ENCODE measurements at places on chromosomes 7 and 10.

DNA sequence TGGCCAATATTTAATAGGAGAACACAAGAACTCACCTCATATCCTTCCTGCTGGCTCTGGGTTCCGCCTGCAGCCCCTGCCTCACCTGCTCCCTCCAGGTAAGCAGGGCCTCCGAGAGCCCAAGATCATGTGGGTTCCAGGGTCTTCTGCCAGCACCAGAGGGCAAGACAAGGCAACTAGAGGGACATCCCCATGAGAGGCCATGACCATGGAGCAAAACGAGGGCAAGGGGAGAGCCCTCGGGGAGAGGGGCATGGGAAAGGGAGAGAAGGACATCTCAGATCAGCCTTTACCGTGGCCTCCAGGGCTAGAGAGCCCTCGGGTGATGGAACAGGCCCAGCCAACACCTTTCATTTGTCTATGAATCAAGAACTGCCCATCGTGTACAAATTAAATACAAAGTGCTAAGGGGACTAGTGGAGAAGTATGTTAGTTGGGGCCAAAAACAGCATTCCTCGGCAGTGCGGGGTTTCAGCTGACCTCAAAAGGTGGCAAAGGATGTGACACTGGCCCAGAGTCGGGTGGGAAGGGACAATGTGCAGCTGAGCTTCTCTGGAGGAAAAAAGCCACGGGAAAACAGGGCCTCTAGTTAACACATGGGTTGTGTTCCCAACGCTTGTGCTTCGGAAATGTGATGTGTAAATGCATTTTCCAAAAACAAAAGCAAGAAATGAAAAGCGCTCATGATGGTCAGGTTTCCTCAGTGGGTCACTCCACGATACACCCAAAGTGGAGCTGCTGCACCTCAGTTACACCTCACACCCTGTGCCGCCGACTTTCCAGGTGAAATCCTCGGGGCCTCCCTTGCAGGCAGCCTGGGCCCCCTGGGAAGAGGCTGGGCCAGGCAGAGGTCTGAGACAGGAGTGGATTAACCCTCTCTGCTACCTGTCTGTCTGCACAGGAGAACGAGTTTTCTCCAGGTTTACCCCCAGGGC lies 2.0 kb downstream of the AOC1 start:
- DNase-seq, result no peak

GRCh38 chr7:18087687-18088078 lies 60.0 kb upstream of the PRPS1L1 start:
- no peak for DNase-seq

DNA sequence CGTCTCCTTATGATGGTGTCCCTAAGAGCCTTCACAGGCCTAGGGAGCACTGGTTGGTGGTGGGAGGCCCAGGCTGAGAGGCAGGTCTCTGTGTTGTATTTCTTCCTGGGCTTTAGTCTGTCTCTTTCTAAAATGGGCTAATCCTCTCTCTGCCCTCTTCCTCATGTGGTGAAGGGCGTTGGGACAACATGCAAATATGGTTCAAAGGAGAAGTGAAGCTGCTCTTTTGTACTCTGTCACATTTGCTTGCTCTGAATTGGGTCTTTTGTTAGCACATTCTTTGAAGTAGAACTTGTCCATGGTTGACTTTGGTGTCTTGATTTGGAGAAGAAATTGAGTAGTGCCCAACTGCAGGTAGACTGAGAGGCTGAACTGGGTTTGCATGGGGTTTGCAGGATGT lies 814 bp downstream of the HK1 start:
- DNase-seq, result no peak

GRCh38 chr7:71705901-71706596 lies 574.1 kb downstream of the GALNT17 start:
- no peak for DNase-seq

- no peak for DNase-seq
Observed at GRCh38 chr7:142311876-142312275, 54.0 kb upstream of the PRSS58 start.

DNA sequence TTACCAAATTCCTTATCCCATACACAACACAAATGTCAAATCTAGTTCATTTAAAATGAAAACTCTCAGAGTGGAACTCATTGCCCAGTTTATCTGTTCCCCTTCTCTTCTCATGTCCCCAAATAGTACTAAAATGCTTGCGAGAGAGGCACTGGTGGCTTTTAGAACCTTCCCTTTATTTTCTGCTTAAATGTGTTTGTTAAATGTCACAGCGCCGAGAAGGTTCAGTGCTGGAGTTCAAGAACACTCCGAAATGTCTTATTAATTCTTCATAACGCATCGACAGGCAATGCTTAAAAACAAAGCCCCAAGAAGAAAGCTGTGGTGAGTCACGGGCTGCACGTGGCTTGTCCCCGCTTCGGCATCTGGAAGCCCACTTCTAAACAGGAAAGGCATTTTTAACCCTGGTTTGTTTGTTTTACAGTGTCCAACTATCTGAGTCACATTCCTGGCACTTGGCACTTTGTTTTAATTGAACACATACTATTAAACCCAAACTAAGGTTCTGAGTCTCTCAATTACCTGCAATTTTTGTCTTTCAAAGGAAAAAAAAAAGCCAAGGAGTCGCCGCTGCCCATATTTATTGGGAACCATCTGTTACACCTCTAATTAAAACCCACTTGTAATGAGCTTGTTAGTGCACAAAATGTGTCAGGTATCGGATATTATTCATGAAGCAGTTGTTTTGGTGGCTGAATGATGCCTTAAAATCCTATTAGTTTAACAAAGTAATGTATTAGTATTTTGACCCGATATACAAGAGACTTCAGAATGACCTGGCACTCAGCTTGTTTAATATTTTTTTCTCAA lies 49.9 kb upstream of the MGMT start:
- no peak for DNase-seq

GRCh38 chr7:88686468-88687229 lies 72.9 kb upstream of the ZNF804B start:
- DNase-seq, result no peak

DNA sequence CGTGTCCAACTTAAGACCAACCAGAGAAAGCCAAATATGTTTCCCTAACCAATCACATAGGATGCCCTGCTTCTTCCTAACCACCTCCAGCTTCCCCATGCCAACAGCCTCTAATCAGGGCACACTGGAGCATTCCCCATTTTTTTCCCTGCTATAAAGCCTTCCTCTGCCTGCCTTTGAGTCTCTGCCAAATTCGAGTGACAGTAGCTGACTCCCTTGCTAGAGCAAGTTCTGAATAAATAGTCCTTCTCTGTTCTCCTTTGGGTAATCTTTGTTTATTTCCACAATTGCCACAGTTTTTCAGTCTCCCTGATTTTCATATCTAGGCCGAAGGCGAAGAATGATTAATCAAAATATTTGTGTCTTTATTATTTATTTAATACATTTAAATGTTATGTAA lies 96.7 kb downstream of the ANLN start:
- DNase-seq, result no peak

- DNase-seq, result no peak
Observed at GRCh38 chr7:29292886-29293658, 98.5 kb downstream of the CHN2 start.

DNA sequence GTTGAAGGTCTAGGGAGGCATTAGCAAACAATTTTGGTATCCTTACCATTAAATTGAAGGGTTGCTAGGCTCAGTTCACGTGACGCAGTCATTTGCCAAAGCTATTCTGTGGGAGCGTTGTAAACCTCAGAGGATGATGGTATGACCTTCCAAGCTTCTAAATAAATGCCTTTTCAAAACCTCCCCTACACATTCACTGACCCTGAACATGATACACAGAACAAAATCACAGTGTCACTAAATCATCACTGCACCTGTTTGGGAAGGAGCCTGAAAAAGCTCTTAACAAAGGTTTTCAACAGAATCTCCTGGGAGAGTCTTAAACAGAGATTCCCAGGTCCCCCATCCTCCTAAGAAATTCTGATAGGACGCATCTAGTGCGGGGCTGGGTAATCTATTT lies 13.2 kb upstream of the CCDC172 start:
- no peak for DNase-seq

GRCh38 chr10:71292624-71293445 lies 26.2 kb upstream of the SLC29A3 start:
- no peak for DNase-seq

GRCh38 chr7:39517240-39517639 lies 49.0 kb upstream of the YAE1 start:
- DNase-seq, result no peak

DNA sequence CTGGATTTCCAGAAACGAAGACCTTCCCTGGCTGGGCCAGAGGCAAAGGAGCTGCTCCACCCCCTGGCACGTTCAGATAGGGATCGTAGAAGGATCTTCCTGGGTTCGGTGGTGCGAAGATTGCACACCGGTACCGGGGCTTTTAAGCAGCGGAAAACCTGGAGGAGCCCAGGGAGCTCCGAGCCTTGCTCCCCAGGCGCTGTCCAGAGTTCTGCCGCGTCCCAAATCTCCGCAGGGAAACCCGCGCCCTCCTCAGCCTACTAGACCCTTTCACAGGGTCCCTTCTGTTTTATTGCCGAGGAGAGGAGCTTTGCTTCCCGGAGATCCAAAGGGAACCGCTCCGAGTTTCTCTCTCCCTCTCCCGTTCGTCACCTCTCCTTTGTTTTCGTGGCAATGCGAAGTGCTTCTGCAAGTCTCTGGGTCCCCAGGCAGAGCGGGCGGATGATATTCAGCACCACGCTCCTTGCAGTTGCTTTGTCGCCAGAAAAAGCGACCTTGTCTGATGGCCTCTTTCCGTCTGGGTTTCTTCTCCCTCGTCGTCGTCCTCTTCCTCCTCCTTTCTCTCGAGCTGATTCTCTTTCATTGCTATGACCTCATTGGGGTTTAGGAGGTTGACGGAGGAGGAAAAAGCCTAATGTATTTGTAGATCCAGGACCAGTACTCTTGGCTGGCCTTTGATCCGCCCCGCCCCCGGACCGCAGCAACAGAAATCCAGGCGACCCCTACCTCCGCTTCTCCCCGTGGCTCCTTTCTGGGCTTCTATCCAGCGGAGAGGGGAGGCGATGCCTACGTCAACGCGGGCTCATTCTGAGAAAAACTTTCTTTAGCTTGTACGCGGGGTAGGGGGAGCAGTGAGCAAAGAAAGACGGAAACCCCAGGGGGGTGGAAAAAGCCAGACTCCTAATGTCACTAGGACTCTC lies at the start of gene TMEM196:
Gene TMEM196 (minus strand): TSS at position 777 of the 920 bp plus-strand sequence. CDS start 921 bp downstream, outside the sequence.
- no peak for DNase-seq

DNA sequence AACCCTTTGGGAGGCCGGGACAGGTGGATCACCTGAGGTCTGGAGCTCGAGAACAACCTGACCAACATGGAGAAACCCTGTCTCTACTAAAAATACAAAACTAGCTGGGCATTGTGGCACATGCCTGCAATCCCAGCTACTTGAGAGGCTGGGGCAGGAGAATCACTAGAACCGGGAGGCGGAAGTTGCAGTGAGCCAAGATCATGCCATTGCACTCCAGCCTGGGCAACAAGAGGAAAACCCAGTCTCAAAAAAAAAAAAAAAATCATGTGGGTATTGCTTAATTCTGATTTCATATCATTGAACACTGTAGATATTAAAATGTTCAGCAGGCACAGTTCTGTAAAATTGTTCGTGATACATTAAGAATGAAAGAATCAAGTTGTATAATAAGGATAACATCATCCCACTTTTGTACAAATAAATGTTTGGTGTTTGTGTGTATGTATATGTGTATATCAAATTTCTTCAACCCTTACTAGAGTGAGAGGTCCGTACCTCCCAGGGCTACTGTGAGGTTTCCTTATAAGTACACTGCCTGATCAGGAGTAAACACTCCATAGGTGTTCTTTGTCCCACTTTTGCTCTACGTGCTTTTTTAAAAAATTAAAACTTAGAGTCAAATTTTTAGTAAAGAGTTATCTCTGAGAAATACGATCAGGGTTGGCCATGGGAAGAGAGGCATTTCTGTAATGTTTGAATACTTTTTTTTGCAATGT lies 31.7 kb downstream of the PLEKHS1 start:
- no peak for DNase-seq

GRCh38 chr10:30014511-30014910 lies 44.9 kb downstream of the JCAD start:
- DNase-seq, result no peak

DNA sequence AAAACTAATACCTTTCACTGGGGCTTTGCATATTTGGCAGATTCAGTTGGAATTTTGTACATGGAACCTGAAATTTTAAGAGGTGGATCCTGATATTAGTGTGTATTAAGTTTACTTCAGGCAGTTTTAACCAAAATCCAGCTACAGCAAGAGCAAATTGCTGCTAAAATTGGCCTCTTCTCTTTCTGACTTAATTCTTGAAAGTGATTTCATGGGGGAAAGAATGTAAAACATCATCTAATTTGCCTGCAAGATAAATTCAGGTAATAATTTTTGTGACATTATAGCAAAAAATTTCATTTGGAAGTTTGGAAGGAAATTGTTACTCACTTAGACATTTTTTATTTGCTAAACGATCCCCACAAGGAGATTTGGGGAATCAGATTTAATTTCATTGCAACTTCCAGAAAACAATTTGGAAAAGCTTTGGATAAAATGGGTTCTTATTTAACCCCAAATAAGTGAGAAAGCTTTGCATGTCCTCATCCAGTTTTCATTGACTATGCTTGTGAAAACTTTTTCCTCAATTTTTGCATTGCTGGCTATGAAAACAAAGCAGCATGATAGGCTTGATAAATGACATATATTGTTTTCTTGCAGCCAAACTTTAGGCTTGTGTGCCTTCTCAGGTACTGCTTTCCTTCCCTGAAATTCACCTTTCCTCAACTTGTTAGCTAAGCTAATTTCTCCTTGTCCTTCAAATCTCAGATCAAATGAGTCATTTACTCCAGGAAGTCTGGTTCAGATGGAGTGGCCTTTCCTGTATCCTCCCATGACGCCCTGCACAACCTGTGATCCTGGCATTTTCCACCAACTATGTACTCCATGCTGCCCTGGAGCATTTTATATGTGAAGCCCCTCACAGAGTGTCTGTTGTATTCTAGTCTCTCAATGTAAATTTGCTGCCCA lies 27.4 kb upstream of the ZNF438 start:
- no peak for DNase-seq

DNA sequence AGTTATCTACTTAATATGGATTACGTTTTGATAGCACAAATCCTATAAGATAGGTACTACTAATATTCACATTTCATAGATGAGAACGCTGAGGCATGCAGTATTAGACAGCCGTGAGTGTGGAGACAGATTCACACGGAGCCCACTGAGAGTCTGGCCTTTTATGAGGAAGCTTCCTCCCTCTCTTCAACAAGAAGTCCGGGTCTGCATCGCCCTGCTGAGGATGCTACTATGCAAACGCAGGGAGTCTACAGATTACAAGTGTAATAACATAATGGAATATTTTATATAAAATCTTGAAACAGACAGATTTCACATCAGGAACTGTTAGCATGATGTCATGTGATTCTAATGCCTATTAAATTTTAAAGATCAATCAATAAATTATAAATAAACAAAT lies 255.9 kb upstream of the GLI3 start:
- DNase-seq, result no peak

DNA sequence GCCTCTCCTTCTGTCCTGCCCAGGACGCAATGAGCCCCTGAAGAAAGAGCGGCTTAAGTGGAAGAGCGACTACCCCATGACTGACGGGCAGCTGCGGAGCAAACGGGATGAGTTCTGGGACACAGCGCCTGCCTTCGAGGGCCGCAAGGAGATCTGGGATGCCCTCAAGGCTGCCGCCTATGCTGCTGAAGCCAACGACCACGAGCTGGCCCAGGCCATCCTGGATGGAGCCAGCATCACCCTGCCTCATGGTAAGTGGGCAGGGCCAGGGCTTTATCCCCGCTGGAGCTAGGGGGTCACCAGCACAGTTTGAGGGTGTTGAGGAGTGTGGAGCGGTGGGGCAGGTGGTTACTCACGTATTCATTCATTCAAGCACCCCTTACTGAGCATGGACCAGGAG lies 4.7 kb upstream of the ANKRD2 start:
- no peak for DNase-seq
